Non-pigmented ciliary epithelial cell (primary cell): ENCODE measurements at places on chromosomes 3 and 15.

- no peak for DNase-seq
Measured at GRCh38 chr3:44880284-44880683, 5.9 kb downstream of the TGM4 start.

- DNase-seq, result peak; percentile 72
Measured at GRCh38 chr3:78647726-78648125, 1120.1 kb downstream of the ROBO1 start.

- peak; percentile 58 for DNase-seq
Measured at GRCh38 chr3:120448756-120449155, 2.0 kb downstream of the FSTL1 start.

DNA sequence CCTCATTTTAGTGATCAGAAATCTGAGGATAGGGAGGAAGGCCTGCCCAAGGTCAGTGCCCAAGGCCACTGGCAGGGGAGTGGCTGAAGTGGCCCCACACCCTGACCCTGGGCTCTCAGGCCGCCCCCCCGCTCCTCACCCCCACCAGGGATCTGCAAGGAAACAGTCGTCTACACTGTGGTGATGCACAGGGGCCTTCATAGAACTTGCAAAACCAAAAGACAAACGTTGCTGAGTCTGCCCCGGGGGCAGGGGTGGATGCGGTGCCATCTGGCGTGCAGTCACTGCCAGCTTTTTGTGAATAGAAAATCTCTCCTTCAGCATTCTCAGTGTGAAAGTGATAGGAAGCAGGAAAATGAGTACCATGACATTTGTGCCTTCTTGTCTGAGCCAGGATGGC, 41.3 kb downstream of the WHAMM start:
- DNase-seq, result no peak

- no peak for DNase-seq
Measured at GRCh38 chr3:157356541-157356940, 80.1 kb upstream of the PTX3 start.

- DNase-seq, result no peak
Measured at GRCh38 chr15:46496491-46497115, 861.8 kb downstream of the SQOR start.

- no peak for DNase-seq
Measured at GRCh38 chr3:57059411-57059810, 1.1 kb upstream of the SPATA12 start.

- DNase-seq, result no peak
Measured at GRCh38 chr15:56887782-56888438, 30.5 kb upstream of the TCF12 start.

DNA sequence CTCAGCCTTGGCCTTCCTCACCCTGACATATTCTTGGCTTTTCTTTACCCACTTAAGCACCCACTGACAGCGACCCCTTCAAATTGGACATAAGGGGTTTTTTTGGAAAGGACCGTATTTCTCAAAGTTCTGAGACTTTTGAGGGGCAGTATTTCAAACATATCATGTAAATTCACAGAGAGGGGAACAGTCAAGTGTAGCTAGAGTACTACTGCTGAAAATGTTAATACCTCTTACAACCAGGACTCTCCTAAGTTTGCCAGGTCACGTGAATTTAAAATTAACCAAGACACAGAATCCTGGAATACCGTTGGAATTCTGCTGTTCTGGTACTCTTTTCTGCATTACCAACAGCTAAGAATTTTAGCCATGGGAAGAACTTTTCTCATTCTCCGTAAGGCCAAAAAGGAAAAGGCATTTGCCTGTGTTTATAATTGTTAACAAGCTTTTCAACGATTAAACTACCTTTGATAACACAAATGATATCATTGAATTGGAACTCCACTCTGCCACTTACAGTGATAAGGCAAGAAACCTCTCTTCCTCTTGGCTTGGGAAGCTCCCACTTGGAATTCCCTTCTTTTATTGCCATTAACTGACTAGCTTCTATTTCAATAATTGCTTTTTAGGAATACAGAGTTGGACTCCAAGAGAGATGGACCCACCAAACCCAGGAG, 597 bp upstream of the GBE1 start:
- no peak for DNase-seq

GRCh38 chr3:134600685-134601463, 49.9 kb downstream of the KY start:
- DNase-seq, result no peak
